Left cardiac atrium (tissue), 4 donors: ENCODE measurements at places on chromosomes 7 and 10.

DNA sequence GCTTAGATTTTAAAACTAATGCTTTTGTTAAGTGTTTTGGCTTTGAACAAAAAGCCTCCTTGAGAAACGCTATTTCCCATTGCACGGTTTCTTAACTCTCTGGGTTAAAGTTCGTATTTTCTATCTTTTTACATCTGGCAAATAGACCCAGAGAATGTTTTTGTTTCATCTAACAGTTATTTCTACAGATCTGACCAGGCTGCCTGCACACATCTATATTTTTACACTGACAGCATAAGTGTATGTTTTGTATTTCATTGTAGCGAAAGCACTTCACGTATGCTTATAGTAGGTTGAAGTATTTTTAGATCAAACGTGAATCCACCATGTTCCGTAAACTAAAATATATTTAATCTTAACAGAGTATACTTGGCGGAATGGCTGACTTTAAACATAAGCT lies 477.3 kb downstream of the SDK1 start:
- no peak for DNase-seq

DNA sequence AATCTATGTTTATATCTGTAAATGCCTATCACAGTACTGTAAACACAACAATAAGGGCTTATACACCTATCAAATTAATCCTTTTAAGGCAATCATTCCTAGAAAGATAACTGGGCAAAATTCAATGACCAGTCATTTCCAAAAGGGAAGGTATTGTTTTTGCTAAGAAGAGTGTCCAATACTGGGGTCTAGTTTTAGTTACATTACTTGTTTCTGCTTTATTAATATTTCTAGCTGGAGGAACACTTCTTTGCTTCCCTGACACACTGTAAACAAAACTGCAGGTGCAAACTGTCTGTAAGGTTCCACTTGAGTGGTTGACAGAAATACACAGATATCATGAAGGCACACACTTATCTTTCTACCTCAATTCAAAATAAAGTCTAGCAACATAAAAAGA lies 84.2 kb upstream of the FAM133B start:
- DNase-seq = no peak

DNA sequence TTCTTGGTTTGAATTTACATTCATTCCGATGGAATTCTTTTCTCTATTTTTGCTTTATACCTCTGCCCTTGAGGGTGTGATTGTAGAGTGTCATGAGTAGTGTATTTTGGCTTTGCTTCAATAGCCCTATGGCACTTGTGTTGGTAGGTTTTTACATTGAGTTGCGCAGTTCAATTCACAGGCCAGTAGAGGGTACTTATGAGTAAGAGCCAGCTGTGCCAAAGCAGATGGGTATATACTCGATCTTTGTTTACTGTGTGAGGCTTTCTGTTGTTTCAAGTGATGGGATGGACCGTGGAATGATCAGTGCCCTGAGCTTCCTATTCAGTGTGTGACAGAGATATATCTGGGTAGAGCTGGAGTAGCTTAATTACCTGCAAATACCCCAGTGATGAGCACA lies 4.3 kb upstream of the AKR1C3 start:
- DNase-seq = no peak

GRCh38 chr10:18523858-18524257 lies 127.5 kb downstream of the NSUN6 start:
- DNase-seq = no peak

GRCh38 chr7:142997456-142997989 lies 29.4 kb downstream of the OR9A2 start:
- no peak for DNase-seq

DNA sequence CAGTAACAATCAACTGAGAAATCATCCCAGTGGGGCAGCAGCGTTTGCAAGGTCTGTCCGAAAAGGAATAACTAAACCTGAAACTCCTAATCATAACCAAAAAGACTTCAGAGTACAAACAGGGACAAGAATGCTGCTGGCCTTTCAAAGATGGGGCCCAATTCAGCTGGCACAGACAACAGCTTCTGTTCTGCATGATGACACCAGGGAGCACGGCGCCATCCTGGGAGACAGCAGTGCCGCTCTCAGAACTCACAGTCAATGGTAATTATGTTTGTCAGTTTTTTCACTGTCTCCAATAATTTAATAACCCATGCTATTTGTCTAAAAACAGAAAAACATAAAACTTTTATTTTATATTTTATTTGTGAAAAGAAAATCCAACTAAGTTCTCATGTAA lies 90.0 kb downstream of the LARP4B start:
- DNase-seq = no peak

DNA sequence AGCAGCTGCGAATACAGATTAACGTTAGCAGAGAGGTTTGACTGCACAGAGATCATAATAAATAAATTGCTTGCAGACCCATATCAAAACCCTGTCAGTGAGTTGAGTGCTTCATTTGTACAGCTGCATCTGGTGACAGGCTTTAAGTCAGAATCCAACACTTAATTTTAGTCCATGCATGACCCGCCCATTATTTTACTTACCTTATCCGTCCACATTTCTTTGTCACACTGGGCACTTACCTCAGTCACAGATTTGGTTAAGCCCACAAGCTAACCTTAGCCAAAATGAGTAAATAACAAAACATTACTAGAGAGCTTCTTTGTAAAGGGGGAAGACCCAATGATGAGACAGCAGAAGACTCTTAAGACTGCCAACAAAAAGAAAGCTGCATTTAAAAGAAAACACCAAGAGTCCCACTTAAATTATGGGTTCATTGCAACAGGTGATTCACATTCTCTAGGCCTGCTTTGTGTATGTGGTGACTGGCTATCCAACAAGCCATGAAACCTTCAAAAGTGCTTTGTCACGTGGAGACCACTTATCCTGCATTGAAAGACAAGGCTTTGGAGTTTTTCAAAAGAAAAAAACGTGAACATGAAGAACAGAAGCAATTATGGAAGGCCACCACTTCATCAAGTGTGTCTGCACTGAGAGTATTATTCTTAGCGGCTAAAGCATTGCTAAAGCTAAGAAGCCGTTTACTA lies 32.2 kb downstream of the PHTF2 start:
- DNase-seq = no peak

- DNase-seq = no peak
These were observed 35.2 kb upstream of the STOX1 start for GRCh38 chr10:68792115-68792514.

- DNase-seq = peak; percentile 5
These were observed 199.8 kb downstream of the MAD1L1 start for GRCh38 chr7:2032876-2033407.

DNA sequence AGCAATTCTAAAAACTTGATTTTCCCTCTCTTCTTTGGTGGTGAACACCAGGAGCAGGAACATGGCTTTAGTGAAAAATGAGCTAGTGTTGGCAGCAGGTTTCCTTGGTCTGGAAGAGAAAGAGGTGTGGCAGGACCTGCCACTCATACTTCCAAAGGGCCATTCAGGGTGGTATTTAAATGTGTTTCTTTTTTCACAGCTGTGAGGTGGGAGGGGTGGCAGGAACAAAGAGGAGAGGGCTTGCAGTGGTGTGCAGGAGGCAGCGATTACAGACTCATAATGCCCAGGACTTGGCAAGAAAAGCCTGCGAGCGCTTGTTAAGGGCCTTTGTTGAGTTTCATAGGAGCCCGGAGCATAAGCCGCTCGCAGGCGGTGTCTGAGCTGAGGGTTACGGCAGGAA lies 36.8 kb downstream of the WIPF3 start:
- no peak for DNase-seq

DNA sequence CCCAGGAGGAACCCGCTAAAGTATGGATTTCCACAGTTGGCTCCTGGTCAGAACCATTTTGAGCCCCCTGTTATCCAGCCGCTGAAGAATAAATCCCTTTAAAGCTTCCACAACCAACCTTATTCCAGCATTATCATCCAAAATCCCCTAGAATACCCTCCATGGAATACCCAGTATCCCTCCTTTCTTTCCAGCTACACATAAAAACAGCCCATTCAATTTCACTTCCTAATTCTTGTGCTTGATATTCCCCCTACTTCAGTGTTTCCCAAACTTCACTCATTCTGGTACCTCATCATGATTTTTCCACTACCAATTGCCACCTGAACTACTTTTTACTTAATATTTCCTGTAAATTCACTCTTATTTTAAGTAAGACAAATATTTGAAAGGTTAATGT lies 3.1 kb downstream of the MACC1 start:
- DNase-seq = no peak

DNA sequence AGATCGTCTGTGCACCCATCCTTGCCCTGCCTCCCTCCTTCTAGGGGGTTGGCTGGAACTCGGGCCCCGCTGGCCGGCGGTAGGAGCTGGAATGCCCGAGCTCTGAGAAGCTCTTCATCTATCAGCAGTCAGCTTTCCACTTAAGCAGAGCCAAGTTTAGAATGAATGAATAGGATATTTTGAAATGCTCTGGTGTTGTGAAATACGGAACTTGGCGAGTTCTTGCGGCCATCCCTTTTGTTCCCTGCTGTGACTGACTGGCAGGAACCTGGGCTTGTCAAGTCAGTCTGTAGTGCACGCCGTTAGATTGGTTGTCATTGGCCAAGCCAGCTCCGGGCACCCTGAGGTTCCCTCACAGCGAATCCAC lies 33.3 kb downstream of the FOXK1 start:
- DNase-seq = peak; percentile 70

- no peak for DNase-seq
These were observed 30.5 kb downstream of the TACC2 start for GRCh38 chr10:122019414-122019975.

DNA sequence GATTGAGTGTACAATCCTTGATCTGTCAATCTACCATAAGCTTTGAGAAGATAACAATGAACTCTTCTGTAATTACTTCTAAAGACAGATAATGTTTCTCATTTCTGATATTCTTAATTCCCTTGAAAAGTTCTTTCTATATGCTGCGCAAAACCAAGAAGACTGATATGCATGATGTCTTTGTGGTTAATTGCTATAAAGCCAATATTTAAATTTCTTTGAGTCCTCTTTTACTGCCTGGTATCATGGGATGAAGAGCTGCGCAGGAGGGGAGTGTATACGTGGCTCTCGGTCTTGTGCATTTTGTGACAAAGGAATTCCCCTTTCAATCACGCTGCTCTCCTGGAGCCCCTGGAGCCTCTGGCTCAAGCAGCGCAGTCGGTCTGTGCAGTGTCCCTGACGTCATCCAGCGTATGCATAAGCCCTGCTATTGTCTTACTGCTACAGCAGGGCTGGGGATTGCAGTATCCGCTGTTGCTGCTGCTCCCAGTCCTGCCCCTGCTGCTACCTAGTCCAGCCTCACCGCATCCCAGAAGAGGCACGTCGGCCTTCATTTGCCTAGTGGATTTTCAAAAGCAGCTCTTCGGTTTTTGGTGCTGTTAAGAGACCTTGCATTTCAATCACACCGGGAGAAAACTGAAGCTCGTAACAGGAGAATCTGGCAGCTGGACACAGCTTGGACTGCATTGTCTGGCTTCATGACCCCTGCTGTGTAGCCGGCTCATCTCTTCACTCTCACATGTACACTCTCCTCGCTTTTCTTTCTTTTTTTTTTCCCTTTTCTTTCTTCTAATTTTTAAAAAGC lies 66.7 kb downstream of the ST7 start:
- DNase-seq = peak; percentile 79

DNA sequence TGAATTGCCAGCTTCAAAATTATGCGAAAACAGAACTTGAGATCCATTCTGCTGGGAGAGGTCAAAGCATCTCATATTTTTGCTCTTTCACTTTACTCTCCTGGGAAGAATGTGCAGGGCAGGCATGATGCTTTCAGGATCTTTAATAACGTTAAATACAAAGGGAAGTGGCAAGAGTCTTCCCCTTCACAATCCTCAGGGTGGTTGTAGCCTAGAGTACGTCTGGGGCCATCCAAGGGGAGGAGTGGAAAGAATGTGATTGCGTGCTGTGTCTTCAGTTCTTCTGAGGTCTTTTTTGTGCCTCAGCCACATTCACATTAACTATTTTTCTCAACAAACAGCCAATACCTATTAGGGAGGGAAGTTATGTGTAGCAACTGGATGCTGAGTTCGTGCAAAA lies 207.3 kb downstream of the HGF start:
- DNase-seq = no peak

DNA sequence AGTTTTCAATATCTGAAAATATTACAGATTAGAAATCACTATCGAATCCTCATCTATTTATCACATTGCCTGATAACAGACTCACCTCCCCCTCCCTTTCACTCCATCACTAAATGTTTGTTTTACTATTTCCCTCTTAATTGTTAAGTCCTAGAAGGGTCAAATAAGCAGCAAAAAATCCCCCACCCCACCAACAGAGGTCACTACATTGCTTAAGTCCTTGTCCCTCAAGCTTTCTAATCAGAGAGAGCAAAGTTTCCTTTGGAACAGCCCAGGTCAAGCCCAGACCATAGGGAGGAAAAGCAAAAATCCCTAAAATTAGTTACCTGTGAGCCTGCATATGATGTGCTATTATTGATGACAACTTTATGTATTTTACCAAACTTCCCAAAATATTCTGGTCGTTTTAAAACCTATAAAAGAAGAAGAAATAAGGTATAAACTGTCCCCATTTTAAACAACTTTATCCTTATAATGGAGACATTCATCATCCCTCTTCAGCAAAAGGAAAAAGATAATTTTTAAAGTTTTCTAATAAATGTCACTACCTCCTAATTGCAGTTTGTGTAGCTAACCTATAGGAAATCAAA lies 95.0 kb downstream of the CNOT4 start:
- DNase-seq = no peak

DNA sequence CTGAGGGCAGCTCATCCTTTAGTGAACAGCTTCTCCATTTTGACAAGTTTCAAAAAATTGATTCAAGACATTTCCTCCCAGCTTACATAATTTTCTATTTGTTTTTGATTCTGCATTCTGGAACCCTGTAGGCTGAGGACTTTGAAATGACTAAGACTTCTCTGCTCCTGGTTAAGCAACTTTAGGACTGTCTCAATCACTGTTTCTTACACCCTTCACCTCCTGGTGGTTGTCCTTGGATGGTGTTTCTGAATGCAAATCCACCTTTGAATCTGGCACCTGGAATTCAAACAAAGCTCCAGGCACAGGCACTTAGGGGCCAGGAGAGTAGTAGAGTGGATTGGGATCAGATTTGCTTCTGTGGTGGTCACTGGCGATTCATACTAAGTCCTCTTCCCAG lies 595.5 kb downstream of the LRMDA start:
- DNase-seq = no peak

GRCh38 chr7:68216051-68216450 lies 1219.4 kb downstream of the TYW1 start:
- no peak for DNase-seq

DNA sequence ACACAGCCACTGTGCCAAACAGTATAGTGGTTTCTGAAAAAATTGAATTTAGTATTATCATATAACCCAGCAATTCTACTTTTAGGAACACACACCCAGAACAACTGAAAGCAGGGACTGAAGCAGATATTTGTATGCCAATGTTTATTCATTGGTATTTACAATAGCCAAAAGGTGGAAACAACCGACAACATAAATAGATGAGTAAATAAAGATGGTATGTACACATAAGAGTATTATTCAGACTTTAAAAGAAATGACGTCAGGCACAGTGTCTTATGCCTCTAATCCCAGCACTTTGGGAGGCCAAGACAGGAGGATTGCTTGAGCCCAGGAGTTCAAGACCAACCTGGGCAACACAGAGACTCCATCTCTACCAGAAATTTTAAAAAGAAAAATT lies 7.2 kb downstream of the CDCA7L start:
- DNase-seq = no peak
